Ovary (tissue), 10 donors: ENCODE measurements at places on chromosomes 3 and 15. TPM values are rescaled to one million over a fixed set of nuclear protein-coding genes. Genes with fewer than 3 reads are reported as not detected.

- H3K36me3 ChIP-seq = no peaks in the 10 kb centered on the region
- no peak for DNase-seq
- no peak overlapping the region for H3K27ac ChIP-seq
- no peak overlapping the region for H3K4me3 ChIP-seq
Measured at GRCh38 chr3:27138562-27138961, 230.6 kb downstream of the NEK10 start.

GRCh38 chr15:70199540-70200410, 102.1 kb upstream of the TLE3 start:
- DNase-seq = no peak
- peaks cover 10% of the 10 kb centered on the region for H3K4me1 ChIP-seq
- H3K36me3 ChIP-seq = no peaks in the 10 kb centered on the region
- H3K27me3 ChIP-seq = no peaks in the 10 kb centered on the region
- H3K27ac ChIP-seq = no peak overlapping the region

DAPK2 gene
- 1.7 TPM for total RNA-seq

OXSR1 gene
- 29.4 TPM for total RNA-seq

CPLX3 gene
- total RNA-seq = not detected

ACSBG1 gene
- not detected for total RNA-seq

DNA sequence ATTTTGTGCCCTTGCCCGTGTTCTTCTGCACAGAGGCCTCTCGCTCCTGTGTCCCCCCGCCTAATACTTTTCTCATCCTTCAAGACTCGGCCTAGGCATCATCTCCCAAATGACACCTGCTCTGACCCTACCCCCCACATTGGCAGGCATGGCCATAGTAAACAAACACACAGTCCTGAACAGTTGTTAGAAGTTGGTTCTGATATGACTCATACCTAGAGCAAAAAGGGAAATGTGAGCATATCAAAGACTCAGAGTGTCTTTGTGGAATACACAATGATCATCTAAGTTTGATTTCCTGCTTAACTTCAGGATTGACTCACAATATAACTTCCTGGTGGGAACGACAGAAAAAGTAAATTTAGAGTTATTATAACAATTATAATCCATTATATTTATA, 120.5 kb downstream of the POLR2M start:
- peaks cover 3% of the 10 kb centered on the region for H3K4me1 ChIP-seq
- no peak overlapping the region for H3K27ac ChIP-seq
- no peaks in the 10 kb centered on the region for H3K27me3 ChIP-seq
- no peak overlapping the region for H3K4me3 ChIP-seq

GRCh38 chr15:38636597-38636996, 72.0 kb upstream of the RASGRP1 start:
- no peaks in the 10 kb centered on the region for H3K4me1 ChIP-seq
- H3K36me3 ChIP-seq = no peaks in the 10 kb centered on the region
- H3K27me3 ChIP-seq = no peaks in the 10 kb centered on the region
- H3K27ac ChIP-seq = no peak overlapping the region

DNA sequence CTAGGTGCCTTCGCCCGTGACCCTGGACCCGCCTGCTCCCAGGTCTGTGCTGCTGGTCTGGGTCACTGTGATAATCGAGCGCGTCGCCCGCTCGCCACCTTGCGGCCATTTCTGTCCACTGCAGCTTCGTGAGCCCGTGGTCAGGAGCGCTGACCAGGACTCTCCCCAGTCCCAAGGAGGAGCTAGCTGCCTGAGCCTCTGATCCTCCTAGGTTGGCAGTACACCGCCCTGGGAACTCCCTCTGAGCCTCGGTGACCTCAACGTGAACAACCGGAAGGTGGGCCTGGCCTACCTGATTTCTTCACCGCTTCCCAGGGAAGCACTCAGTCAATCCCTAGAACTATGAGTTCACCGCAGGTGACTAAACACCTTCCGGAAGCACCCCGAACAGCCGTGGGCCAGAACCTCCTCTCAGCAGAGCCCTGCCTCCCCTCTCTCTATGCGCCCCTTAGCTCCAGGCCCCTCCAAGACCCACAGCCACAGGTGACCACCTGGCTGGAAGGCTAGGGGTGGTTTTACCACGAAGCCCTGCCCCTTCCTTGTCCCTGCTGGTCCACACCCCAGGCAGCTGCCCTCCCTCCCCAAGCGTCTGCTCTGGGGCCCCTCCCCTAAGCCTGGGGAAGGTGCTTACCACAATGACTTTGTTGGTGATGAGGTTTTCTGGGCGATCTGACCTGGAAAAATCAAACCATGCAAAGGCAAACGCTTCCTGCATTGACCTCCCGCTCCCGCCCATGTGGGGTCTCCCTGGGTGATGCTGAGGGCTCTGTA, 9.7 kb downstream of the PLA2G4D start:
- no peak overlapping the region for H3K27ac ChIP-seq
- H3K4me1 ChIP-seq = no peaks in the 10 kb centered on the region
- H3K27me3 ChIP-seq = no peaks in the 10 kb centered on the region
- DNase-seq = peak; percentile 59
- no peak overlapping the region for H3K4me3 ChIP-seq
- H3K36me3 ChIP-seq = no peaks in the 10 kb centered on the region

- no peak for DNase-seq
- H3K27ac ChIP-seq = peak overlapping the region; percentile 97
- no peaks in the 10 kb centered on the region for H3K36me3 ChIP-seq
- peak overlapping the region; percentile 84 for H3K4me3 ChIP-seq
Measured at GRCh38 chr15:50355619-50355905, 564 bp upstream of the GABPB1 start.

DNA sequence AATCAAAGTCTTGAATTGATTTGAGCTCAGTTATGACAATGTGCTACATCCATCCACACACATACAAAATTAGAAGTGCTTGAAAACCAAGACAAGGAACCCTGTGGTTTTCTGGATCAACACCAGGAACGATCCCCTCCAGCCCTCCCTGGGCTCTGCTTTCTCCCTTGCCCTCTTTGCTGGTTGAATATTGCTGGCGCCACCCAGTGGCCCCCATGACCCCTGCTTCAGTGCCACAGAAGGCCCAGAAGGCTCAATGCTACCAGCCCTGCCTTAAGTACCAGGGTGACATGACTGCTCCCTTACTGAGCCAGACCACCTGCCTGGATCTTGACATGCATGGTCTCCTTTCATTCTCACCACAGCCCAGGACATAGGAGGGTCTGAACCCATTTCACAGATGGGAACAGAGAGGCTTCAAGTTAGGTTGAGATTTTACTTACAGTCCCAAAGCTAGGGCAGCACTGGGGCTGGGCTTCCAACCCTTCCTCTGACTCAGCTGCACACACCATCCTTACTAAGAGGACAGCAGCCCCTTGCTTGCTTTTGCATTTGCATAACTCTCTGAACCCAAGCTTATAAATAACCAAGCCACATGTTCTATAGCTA, 15.0 kb downstream of the IL12A start:
- no peak for DNase-seq
- no peaks in the 10 kb centered on the region for H3K27me3 ChIP-seq
- H3K27ac ChIP-seq = no peak overlapping the region
- H3K36me3 ChIP-seq = no peaks in the 10 kb centered on the region

DNA sequence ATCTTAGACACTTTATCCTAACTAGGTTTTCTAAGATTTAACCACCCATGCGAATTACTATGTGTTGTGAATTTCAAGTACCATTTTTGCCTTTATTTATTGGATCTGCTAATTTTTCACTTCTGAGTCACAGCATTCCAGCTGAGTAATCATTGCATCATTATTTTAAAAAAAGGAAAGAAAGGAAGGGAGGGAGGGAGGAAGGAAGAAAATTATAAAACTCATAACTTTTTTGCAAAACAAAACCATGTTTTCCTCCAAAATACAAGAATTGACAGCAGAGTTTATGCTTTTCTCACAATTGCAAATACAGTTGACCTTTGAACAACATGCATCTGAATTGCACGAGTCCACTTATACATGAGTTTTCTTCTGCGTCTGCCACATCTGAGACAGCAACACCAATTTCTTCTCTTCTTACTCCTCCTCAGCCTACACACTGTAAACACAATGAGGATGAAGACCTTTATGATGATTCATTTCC, 651.4 kb upstream of the NECTIN3 start:
- H3K27ac ChIP-seq = no peak overlapping the region
- peaks cover 2% of the 10 kb centered on the region for H3K4me1 ChIP-seq
- no peak for DNase-seq
- no peaks in the 10 kb centered on the region for H3K27me3 ChIP-seq
- H3K36me3 ChIP-seq = no peaks in the 10 kb centered on the region

GRCh38 chr15:57158997-57159668, 217.2 kb upstream of the CGNL1 start:
- peaks cover 5% of the 10 kb centered on the region for H3K4me1 ChIP-seq
- no peaks in the 10 kb centered on the region for H3K36me3 ChIP-seq
- no peak for DNase-seq

DNA sequence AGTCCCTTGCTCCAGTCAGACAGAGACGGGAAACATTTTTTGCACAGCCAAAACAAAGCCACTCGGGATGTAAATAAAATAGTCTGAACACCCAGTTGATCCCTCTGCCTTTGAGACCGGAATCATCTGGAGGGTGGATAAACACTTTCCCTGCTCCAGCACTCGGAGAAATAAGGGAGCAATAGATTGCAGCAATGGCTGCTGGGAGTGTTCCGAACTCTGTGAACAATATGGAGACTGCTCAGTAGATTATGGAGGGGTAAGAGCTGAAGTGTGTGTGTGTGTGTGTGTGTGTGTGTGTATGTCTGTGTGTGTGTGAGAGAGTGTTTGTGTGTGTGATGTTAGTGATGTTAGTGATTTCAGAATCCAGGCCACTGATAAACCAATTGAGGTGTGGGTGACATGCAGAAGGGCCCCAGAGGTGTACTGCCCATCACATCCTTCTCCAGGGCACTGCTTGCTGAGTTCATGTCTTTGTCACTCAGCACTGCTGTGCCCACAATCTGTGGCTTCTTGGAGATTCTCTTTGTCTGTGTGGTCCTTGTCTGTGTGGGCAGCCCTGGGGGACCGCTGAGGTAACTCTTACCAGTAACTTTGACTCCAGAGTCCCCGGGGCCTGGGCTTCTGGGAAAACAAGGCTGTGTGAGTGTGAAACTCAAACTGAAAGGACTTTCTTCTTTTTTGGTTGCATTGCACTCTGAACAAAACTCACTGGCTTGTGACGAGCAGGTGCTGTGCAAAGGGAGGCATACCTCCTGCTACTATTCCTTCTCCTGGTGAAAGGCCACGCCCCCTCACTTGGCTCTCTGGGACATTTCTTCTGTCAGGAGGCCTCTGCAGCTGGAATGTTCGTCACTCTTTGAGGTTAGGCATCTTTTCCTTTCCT, 23.0 kb downstream of the CRYGS start:
- H3K27ac ChIP-seq = no peak overlapping the region
- H3K36me3 ChIP-seq = no peaks in the 10 kb centered on the region
- no peaks in the 10 kb centered on the region for H3K27me3 ChIP-seq
- no peaks in the 10 kb centered on the region for H3K4me1 ChIP-seq
- no peak for DNase-seq
